A172 (cell line): ENCODE measurements at places on chromosomes 2 and 18. TPM values are rescaled to one million over a fixed set of nuclear protein-coding genes. Genes with fewer than 3 reads are reported as not detected.
A peak's percentile ranks its signal among the peaks of the same experiment; 100 is the strongest.

GRCh38 chr18:354471-354870 is 86.6 kb upstream of the THOC1 start:
- DNase-seq = no peak

DNA sequence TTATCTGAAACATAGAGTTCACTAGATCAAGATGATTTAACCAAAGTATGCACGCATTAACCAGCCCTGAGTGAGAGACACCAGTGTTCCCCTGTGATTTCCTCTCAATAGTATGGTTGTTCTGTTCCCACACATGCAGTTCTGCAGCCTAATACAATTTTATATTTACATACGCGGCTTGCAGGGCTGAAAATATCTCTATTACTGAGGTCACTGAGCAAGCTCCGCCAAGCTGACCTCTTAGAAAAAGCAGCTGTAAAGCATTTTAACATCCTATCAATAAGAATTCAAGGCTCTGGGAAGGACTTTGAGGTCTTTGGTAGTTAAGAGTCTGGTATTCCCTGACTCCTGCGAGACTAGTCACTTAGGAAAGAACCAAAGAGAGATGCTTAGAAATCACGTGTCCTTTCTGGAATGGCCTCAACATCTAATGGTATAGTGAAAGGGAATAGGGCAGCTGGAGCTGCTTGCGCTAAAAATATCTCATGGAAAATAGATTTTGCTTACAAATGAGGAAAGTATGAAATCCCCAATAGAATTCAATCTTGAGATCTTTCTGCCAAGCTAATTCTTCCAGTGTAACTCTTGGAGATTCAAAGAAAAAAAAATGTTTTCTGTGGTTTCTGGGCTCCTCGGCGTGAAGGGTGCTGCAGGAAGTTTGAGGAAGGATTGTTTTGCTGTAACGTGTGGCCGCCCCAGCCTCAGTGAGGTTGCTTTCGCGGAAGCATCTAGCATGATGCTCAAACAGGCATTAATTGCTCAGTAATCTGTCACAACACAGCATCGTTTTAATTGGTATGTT is 59.2 kb downstream of the DOCK10 start:
- peak; percentile 20 for DNase-seq

DNA sequence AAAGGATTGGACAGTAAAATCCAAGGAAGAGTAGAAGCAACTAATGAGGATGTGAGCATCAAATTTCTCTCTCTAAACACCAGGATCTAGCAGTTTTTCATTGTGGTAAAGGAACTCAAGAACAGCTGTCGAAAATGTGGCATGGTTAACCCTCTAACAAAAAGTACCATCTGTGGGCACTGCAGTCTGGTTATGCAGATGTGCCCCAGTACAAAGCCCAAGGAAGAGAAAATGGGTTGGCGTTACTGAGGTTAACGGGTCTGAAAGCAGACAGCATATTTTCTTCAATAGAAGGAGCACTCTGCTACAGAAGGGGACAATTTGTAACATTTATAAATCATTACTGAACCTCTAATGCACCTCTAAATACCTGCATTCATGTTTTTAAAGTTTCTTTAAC is 253.0 kb upstream of the HNRNPA3 start:
- no peak for DNase-seq

GRCh38 chr18:37328946-37329719 is 236.5 kb downstream of the CELF4 start:
- DNase-seq = no peak

DNA sequence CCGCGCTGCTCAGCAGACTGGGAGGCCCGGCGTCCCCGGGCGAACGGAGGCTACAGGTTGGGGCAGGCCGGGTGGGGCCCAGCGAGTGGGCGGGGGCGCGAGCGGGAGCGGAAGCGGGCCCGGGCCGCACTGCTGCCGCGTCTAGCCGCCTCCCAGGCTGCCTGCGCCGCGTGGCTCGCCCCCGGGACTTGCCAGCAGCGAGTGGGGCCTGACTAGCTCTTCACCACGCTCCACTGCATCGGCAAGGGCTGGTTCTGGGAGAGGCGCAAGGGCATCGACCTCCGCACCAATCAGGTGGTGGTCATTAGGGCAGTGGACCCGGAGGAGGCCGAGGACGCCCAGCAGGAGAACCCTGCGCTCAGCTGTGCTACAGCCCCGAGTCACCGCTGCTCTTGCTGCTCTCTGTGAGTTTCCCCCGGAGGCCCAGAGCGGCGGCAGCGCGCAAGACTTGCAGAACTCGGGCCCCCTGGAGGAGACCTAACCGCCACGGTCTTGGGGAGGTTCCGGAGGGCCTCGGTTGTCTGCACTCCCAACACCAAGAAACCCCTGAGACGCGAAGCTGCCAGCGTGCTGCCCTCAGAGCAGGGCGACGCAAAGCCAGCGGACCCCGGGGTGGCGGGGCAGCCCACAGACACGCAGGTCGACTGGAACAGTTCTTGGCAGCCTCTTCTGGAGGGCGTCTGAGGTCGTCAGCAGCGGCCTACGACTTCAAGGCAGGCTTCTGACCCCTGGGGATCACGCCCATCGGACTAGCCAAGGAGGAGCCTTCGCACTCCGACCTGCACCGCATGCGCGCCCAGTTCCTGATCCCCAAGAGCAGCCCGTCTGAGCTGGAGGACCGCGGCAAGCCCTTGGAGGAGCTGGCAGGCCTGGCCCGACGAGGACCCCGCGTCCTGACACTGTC is 27.2 kb upstream of the PTPN2 start:
- DNase-seq = no peak

DNA sequence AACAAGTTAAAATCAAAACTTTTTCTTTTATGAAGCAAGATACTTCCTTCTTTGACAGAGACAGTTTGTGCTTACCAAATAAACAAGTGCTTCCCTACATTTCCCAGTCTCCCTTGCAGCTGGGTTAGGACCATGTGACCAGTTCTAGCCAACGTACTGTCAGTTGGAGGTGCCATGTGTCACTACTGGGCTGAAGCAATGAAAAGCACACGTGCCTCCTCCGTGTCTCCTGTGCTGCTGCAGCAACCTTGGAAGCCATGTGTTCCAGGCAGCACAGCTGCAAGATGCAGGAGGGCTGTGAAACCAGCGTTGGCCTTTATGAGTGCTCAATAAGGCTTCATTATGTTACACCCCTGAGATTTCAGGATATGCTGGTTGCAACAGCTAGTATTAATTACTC is 93.2 kb downstream of the DHRS9 start:
- no peak for DNase-seq

- DNase-seq = no peak
Measured at GRCh38 chr2:169705927-169706326, 11.7 kb downstream of the PHOSPHO2 start.

GRCh38 chr18:64379662-64380061 is 230.8 kb upstream of the LINC00305 start:
- DNase-seq = no peak

GRCh38 chr18:25016666-25017065 is 335.3 kb downstream of the ZNF521 start:
- DNase-seq = no peak

GRCh38 chr2:119508756-119509155 is 15.5 kb downstream of the SCTR start:
- DNase-seq = no peak

DNA sequence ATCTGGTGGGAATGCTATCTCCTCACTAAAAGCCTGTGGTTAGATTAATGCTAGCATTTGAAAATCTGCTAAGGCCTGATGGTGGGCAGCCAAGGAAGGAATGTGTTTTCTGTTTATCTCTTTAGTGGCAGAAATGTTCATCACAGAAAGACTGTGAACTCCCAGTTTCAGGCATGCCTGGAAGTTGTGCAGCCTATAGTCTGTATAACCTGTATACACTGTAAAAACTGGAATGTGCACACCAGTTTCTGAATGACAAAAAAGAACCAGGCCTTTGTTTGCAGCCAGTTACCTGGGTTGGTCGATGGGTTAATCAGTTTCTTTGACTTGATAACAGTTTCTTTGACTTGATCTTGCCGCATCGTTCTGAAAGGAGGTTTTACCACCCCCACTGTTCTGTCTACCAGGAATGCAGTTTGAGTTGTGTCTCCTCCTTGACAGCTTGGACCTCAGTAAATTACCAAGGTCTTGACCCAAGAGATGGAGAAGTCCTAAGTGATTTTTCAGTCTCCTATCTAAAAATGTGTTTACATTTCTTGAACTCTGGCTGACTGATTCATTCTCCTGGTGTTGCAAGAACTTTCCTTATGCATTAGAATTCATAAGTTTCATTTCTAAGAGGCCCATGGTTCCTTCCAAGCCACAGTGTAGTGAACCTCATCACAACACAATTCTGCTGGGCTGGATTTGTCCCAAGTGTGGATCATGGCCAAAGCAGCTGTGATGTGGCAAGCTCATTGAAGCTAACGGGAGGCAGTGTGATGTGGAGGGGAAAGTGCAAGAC is 62.2 kb downstream of the KIAA2012 start:
- peak; percentile 83 for DNase-seq

- no peak for DNase-seq
Measured at GRCh38 chr2:222307143-222307756, 8.5 kb upstream of the PAX3 start.

DNA sequence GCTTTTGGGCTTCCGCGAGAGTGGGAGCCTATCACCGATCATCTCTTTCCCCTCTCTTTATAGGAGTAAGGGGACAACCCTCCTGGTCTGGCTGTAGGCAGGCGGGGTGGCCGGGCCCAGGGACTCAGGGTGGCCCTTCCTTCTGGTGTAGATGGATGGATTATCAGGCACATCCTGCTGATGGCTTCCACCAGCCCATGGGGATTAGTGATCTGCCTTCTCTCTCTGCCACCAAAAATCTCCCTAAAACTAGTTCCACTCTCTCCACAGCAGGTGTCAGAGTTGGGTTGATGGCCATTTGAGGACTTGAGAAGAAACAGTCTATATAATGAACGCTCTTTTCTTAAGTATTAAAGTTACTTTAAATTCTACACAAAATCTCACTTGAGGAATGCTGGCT is 37.4 kb downstream of the NCK2 start:
- no peak for DNase-seq

- peak; percentile 49 for DNase-seq
Measured at GRCh38 chr18:41466436-41467160, 488.4 kb upstream of the PIK3C3 start.

DNA sequence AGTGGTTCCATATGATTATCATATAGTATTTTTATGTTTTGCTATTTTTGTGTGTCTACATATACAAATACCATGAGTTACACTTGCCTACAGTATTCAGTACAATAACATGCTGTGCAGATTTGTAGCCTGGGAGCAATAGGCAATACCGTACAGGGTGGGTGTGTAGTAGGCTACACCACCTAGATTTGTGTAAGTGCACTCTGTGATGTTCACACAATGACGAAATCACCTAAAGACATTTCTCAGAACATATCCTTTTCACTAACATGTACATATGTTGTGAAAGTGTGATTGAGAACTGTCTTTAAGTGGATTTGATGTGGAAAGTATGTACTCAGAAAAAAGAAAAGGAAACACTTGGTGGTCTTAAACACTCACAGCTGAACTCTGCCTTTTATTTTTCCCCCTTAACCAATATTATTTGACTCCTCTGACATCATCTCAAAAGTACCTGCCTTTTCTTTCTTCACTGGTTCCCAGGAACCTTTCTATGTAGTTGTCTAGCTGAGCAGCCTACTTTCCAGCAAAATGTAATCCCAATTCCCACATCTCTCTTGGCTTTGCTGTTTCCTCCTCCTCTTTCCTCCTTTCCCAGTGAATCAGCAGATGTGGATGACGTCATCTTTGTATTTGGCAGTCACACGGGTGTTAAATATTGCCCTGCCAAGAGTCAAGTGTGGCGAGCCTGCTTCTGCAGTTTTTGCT is 47.7 kb downstream of the OSBPL6 start:
- peak; percentile 89 for DNase-seq

GRCh38 chr2:237214963-237215362 is 129.3 kb downstream of the COPS8 start:
- no peak for DNase-seq

DNA sequence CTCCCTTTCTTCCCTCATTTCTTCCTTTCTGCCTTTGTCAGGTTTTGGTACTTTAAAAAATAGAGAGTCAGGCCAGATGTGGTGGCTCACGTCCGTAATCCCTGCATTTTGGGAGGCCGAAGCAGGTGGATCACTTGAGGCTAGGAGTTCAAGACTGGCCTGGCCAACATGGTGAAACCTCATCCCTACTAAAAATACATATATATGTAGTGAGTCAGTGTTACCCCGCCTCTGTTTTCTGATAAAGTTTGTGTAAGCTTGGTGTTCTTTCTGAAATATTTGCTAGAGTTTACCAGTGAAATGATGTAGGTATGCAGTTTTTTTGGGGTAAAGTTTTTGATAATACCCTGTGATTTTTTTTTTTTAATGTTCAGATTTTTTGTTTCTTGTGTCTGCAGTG is 58.8 kb downstream of the DGKD start:
- DNase-seq = peak; percentile 74

DNA sequence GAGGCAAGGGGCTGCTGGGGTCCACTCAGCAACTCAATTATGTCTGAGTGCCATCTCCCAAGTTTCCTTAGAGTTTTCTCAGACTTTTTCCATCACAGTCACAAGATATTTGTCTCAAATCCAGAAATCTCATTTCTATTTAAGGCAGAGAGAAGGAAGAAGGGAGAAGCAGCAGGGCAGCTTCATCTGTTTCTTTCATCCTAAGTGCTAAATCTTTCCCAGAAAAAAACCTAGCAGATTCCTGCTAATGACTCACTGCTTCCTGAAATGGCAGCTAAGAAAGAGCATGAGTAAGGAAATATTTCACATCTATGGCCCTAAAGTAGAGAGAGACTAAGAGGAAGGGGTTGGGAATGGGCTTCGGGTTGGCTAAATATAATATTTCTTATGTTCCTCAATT is 88.0 kb downstream of the KYNU start:
- DNase-seq = peak; percentile 78

DNA sequence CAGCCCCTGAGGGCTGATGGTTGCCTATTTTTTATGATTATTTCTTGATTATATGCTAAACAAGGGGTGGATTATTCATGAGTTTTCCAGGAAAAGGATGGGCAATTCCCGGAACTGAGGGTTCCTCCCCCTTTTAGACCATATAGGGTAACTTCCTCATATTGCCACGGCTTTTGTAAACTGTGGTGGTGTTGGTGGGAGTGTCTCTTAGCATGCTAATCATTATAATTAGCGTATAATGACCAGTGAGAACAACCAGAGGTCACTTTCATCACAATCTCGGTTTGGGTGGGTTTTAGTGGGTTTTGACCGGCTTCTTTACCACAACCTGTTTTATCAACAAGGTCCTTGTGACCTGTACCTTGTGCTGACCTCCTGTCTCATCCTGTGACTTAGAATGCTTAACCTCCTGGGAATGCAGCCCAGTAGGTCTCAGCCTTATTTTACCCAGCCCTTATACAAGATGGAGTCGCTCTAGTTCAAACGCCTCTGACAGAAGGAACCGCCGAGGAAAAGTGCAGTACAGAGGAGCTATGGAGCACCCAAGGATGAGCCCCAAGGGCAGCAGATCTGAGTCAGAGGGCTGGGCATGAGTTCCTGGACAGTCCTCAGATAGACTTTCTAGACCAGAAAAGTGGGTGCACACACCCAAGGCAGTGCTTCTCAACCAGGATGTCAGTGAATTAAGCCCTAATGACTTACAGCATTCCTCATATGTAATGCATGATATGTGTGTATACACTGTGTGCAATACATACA is 37.1 kb upstream of the ASAP2 start:
- DNase-seq = no peak

- no peak for DNase-seq
Measured at GRCh38 chr2:169007356-169007755, 23.8 kb downstream of the ABCB11 start.

Gene REG3G
- total RNA-seq = not detected in 2 replicates

Gene AQP12A
- not detected in 2 replicates for total RNA-seq

Gene CNTNAP5
- total RNA-seq = not detected in 2 replicates

Gene NCKAP1
- total RNA-seq = 186 and 213 TPM in 2 replicates

Gene CCDC178
- total RNA-seq = not detected in 2 replicates

Gene PDIA6
- 418 and 492 TPM in 2 replicates for total RNA-seq

Gene NCKAP5
- 0.07 and 3.7 TPM in 2 replicates for total RNA-seq

Gene GPR55
- total RNA-seq = 0.24 TPM in 1 of 2 replicates, not detected in the other

Gene IL1F10
- not detected in 2 replicates for total RNA-seq

Gene DNAJC5G
- total RNA-seq = not detected in 2 replicates
